CD4-positive, alpha-beta T cell (primary cell): ENCODE measurements at places on chromosomes 1 and 21. TPM values are rescaled to one million over a fixed set of nuclear protein-coding genes. Genes with fewer than 3 reads are reported as not detected.

DNA sequence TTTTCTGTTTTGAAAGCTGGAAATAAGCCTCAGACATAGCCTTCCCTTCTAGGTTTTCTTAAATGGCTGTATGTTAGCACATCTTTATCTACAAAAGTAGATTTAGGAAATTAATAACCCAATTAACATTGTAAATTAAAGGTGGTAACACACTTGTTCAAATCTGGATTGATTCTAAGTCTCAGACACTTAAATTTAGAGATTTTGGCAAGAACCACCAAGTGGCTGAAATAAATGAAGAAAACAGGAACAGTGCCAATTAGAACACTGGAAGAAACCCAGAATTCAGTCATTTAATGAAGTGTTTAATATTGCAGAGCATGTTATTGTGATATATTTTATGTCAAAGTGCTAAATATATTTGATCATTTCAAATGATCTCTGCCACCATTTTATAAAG is 628.2 kb downstream of the USP25 start:
- DNase-seq = no peak
- H3K36me3 ChIP-seq = no peaks in the 10 kb centered on the region
- no peak overlapping the region for H3K27ac ChIP-seq
- H3K4me1 ChIP-seq = no peaks in the 10 kb centered on the region

DNA sequence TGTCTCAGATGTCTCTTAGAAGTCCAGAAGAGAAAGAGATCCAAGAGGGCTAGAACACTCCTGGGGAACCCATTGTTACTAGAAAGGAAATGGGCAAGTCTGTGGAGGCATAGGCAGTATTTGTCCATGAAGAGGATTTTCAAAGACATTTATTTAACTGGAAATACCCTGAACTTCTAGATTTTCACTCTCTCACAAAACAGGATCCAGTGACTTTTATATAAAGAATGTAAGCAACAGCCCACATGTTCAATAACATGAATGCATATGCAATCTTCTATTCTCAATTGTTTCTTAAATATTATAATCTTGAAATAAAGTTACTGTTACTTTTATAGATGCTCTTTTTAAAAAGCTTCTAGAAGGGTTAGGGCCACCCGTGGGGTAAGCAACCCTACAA is 53.4 kb downstream of the TBX15 start:
- H3K36me3 ChIP-seq = no peaks in the 10 kb centered on the region
- no peaks in the 10 kb centered on the region for H3K27me3 ChIP-seq
- no peak overlapping the region for H3K4me3 ChIP-seq
- DNase-seq = no peak
- no peak overlapping the region for H3K27ac ChIP-seq
- no peaks in the 10 kb centered on the region for H3K4me1 ChIP-seq

GRCh38 chr1:74703386-74704182 is 29.3 kb downstream of the CRYZ start:
- peaks cover 49% of the 10 kb centered on the region for H3K36me3 ChIP-seq
- H3K27ac ChIP-seq = no peak overlapping the region
- no peak for DNase-seq

DNA sequence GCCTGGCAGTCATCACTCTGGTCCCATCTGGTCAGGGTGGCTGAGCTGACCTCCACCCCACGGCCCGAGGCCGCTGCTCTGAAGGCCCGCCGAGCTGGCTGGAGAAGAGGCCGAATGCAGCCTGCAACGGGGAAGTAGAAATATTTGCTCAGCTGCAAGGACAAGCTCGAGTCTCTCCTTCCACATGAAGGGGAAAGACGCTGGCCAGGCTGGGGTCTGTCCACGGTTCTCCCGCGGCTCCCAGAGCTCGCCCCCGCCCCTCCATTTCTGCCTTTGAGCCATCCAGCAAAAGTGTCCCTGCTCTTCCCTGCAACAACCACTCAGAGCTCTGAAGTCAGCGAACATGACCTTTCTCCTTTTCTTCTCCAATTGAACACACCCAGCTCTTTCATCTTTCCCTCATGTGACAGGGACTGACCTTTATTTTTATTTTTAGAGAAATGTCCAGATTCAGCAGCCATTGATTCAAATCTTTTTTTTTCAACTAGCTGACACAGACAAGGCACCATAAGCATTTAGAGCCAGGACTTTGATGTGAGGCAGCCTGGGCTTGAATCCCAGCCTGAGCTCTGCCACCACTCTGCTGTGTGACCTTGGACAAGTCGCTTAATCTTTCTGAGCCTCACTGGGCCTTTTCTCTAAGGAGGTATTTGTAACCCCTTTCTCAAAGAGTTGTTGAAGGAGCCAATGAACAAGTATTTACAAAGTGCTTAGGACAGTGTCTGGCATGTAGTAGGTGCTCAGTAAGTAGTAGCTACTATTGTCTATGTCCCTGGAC is 149.3 kb upstream of the WNT4 start:
- no peak overlapping the region for H3K4me3 ChIP-seq
- H3K4me1 ChIP-seq = peaks cover 3% of the 10 kb centered on the region
- H3K27ac ChIP-seq = no peak overlapping the region
- peaks cover 24% of the 10 kb centered on the region for H3K27me3 ChIP-seq
- H3K36me3 ChIP-seq = no peaks in the 10 kb centered on the region

GRCh38 chr1:159092036-159092760 is 15.6 kb upstream of the AIM2 start:
- H3K27me3 ChIP-seq = no peaks in the 10 kb centered on the region
- no peak overlapping the region for H3K4me3 ChIP-seq
- no peak for DNase-seq
- no peaks in the 10 kb centered on the region for H3K36me3 ChIP-seq
- peaks cover 6% of the 10 kb centered on the region for H3K4me1 ChIP-seq

DNA sequence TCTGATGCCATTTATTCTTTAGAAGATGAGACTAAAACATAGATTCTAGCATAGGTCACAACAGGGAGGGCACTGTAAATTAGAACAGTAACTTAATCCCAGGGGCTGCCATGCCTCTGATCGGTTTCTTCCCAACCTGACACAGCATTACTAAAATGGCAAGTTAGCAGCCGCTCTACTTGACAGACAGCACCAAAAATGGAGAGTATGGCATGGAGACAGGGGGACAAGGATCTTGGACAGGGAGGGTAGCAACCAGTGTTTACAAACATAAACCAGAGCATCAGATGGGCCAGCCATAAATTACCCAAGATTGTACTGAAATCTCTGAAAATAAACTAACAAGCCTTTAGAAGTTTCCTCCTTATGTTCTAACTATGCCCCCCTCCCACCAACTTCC is 5.9 kb downstream of the DUSP10 start:
- H3K4me1 ChIP-seq = peaks cover 41% of the 10 kb centered on the region
- no peak overlapping the region for H3K4me3 ChIP-seq
- DNase-seq = no peak
- H3K27ac ChIP-seq = no peak overlapping the region
- H3K36me3 ChIP-seq = peaks cover 3% of the 10 kb centered on the region

DNA sequence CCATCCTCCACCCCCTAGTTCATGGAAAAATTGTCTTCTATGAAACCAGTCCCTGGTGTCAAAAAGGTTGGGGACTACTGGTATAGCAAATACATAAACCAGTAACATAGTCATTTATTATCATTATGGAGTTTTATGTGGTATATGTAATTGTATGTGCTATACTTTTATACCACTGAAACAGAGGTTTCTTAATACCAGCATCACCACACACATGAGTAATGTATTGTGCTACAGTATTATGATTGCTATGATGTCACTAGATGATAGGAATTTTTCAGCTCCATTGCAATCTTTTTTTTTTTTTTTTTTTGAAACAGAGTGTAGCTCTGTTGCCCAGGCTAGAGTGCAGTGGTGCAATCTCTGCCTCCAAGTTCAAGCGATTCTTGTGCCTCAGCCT is 5.7 kb upstream of the PAXBP1 start:
- H3K27ac ChIP-seq = no peak overlapping the region
- peaks cover 2% of the 10 kb centered on the region for H3K36me3 ChIP-seq
- no peak overlapping the region for H3K4me3 ChIP-seq
- no peak for DNase-seq
- no peaks in the 10 kb centered on the region for H3K27me3 ChIP-seq

The OR2AK2 gene
- 0.22 TPM for total RNA-seq

The TENT5C gene
- total RNA-seq = 123 TPM

The LAMC2 gene
- total RNA-seq = not detected

The SPATA46 gene
- total RNA-seq = not detected

DNA sequence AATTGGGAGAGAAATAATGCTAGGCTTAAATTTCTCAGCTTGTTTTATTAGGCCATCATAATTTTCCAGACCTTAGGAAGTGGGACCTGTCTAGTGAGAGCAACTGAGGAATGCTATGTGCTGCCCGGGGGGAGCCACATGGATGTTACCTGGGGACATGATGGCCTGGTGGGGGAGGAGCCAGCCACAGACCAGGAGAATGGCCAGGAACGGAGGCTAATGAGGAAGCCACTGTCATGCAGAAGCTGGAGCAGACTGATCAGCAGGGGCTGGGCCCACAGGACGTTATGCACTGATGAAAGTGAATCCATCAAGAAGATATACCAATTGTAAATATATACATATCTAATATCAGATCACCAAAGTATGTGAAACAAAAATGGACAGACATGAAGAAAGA is 4.6 kb upstream of the KRTAP10-1 start:
- DNase-seq = no peak
- H3K27me3 ChIP-seq = no peaks in the 10 kb centered on the region

DNA sequence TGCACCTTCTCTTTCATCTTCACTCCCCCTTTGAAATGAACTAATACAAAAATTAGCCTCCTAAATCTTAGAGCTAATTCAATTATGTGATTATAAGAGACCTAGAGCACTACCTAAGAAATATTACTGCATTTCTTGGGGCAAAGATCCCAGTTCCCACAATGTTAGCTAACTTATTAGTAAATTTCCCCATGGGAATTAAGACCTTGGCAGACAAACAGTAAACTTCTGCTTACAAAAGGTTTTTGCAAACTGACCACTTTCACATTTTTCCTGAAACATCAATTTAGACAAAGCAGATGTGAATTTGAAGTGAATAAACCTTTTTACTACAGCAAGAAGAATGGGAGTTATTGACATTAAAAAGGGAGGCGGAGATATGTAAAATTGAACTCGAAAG is 34.6 kb upstream of the LHX8 start:
- H3K27me3 ChIP-seq = no peaks in the 10 kb centered on the region
- H3K4me1 ChIP-seq = no peaks in the 10 kb centered on the region
- DNase-seq = no peak
- no peak overlapping the region for H3K4me3 ChIP-seq
- H3K36me3 ChIP-seq = no peaks in the 10 kb centered on the region

DNA sequence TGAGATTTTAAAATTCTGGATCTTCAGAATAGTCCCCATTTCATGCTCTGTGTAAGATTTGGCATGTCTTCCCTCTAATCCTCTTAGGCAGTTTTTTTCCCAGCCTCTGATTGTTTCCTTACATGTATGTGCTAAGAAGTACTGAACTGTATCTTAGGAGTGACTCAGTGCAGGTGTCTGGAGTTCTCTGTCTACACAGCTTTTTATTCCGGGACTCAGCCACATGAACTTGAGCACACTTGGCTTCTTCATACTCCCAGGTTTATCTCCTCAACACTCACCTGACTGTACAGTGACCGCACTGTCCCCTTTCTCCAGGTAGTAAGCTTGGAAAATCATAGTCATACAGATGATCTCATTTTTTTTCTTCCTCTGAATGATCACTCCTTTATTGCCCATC is 50.7 kb downstream of the SYT14 start:
- H3K36me3 ChIP-seq = no peaks in the 10 kb centered on the region
- DNase-seq = no peak
- no peaks in the 10 kb centered on the region for H3K4me1 ChIP-seq
- no peak overlapping the region for H3K4me3 ChIP-seq
- no peak overlapping the region for H3K27ac ChIP-seq
- H3K27me3 ChIP-seq = peaks cover 9% of the 10 kb centered on the region

DNA sequence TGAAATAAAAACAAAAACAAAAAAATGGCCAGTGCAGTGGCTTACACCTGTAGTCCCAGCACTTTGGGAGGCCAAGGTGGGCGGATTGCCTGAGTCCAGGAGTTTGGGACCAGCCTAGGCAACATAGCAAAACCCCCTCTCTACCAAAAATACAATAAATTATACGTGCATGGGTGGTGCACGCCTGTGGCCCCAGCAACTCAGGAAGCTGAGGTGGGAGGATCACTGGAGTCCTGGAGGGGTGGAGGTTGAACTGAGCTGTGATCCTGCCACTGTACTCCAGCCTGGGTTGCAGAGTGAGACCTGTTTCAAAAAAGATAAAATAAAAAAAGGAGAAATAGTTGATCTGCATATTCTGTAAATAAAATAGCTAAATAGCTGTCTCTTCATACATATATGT is 41.2 kb downstream of the HS2ST1 start:
- no peak for DNase-seq
- H3K27me3 ChIP-seq = no peaks in the 10 kb centered on the region
- no peak overlapping the region for H3K4me3 ChIP-seq
- H3K36me3 ChIP-seq = no peaks in the 10 kb centered on the region
- H3K27ac ChIP-seq = no peak overlapping the region
- no peaks in the 10 kb centered on the region for H3K4me1 ChIP-seq

DNA sequence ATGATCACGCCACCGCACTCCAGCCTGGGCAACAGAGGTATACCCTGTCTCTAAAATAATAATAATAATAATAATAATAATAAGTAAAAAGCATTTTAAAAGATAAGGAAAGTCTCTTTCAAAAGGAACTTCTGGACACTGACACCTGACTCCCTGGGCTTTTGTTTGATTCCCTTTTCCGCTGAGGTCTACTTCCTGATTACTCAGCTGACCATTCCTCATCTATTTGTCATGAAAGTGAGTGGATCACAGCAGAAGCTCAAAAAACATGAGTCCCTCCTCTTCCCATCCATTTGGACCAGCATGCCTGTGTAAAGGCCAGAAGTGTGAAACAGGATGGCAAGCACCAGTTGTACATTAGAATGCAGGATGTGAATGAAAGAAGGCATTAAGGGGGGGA is 61.1 kb upstream of the FBXO28 start:
- no peak for DNase-seq
- H3K27me3 ChIP-seq = peaks cover 4% of the 10 kb centered on the region
- peaks cover 2% of the 10 kb centered on the region for H3K4me1 ChIP-seq
- no peak overlapping the region for H3K4me3 ChIP-seq

DNA sequence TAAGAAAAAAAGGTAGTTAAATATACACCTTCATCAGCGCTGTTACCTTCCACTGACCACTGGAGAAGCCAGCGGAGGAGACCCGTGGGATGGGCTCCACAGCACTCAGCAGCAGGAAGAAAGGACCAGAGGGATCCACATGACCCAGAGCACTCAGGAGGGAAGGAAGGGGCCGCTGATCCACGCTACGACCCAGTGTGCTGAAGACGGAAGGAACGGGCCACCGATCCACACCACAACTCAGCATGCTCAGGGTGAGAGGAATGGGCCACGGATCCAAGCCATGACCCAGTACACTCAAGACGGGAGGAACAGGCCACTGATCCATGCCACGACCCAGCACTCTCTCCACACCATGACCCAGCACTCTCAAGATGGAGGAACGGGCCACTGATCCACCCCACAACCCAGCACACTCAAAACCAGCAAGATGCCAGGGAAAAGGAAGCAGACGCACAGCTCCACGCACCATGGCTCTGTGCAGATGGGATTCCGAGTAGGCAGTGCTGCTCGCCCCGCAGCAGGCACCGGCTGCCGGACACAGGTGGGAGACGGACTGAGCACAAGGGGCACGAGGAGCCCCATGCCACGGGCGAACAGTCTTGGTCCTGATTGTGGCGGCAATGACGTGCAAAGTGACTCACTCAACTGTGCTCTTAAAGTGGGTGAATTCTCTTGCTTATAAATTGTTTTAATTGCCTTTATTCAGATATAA is 8.7 kb downstream of the WRAP73 start:
- H3K27ac ChIP-seq = no peak overlapping the region
- H3K27me3 ChIP-seq = no peaks in the 10 kb centered on the region
- H3K4me3 ChIP-seq = no peak overlapping the region
- no peak for DNase-seq
- H3K4me1 ChIP-seq = no peaks in the 10 kb centered on the region

- H3K4me1 ChIP-seq = peaks cover 7% of the 10 kb centered on the region
- H3K27me3 ChIP-seq = no peaks in the 10 kb centered on the region
- no peaks in the 10 kb centered on the region for H3K36me3 ChIP-seq
- DNase-seq = no peak
Measured at GRCh38 chr21:42148584-42148983, 70.4 kb upstream of the ABCG1 start.

The SPRR2G gene
- total RNA-seq = not detected

The CDCP2 gene
- total RNA-seq = not detected
